CD8-positive, alpha-beta memory T cell (primary cell): ENCODE measurements at places on chromosomes 12 and 14.

- no peak for DNase-seq
Measured at GRCh38 chr14:105836730-105837129, 310.3 kb downstream of the TMEM121 start.

DNA sequence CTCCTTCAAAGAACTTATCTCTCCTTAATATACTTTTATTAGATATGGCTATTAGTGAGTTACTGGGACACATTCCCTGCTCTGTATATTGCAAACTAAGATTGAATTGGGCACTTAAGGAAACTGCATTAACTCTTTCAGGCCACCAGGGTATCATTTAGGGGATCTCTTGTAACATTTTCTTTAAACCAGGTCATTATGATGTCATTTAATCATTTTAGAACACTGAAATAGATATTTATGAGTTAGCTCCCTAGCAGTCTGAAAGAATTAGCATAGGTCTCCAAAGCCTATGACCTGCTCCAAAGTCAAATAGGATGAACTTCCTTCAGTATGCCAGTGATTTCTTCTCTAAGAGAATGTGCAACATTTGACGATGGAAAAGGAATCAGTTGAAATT lies 506.9 kb downstream of the FOXG1 start:
- no peak for DNase-seq

DNA sequence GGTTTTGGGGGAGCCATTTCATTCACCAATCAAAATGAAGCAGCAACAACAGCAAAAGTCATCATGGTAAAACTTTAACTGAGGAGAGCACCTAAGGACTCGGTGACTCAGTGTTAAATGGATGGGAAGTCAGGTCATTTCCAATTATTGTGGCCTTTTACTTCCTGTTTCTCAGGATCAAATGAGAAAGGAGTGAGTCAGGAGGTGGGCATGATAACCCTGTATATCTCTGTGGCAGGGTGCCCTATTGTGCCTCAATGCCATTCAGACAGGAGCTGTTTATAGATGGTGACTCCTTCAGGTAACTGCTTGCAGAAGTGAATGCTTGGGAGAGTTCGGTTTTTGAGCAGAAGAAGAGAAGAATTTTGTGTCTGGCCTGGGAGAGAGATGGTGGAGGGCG lies 135.5 kb upstream of the CPM start:
- no peak for DNase-seq

- DNase-seq, result peak; percentile 83
Measured at GRCh38 chr14:91870001-91870400, 2.7 kb upstream of the TC2N start.

GRCh38 chr12:71075743-71076142 lies 82.1 kb downstream of the TSPAN8 start:
- DNase-seq, result no peak

- DNase-seq, result no peak
Measured at GRCh38 chr14:92040431-92041051, 682 bp upstream of the TRIP11 start.

- DNase-seq, result no peak
Measured at GRCh38 chr12:27841392-27841882, 61.4 kb upstream of the MANSC4 start.

- peak; percentile 47 for DNase-seq
Measured at GRCh38 chr12:121110211-121110940, 22.3 kb upstream of the P2RX7 start.
